ENCODE measurements at places on chromosomes 1 and 21. TPM values are rescaled to one million over a fixed set of nuclear protein-coding genes. Genes with fewer than 3 reads are reported as not detected.

Gene CCDC24
- total RNA-seq, result 5.1 TPM

Gene ZNF648
- not detected for total RNA-seq

Gene SH3D21
- 10.0 TPM for total RNA-seq

Gene CAMK1G
- 0.23 TPM for total RNA-seq

Gene FCGR2B
- total RNA-seq, result not detected

Gene CAMSAP2
- 32.9 TPM for total RNA-seq

Gene PRELP
- 10.8 TPM for total RNA-seq

Gene OR2L13
- total RNA-seq, result not detected

Gene SERPINC1
- 0.07 TPM for total RNA-seq

Gene OR2T33
- total RNA-seq, result not detected

Gene LCA5L
- total RNA-seq, result 2.2 TPM

Gene RUNX1
- total RNA-seq, result 48.6 TPM

Gene AIM2
- total RNA-seq, result not detected

Gene HIVEP3
- 2.1 TPM for total RNA-seq

Gene NEGR1
- total RNA-seq, result 15.7 TPM

Gene COL6A1
- total RNA-seq, result 1,943 TPM

Gene OR2G6
- total RNA-seq, result not detected

Gene CA6
- not detected for total RNA-seq

Gene NMNAT1
- total RNA-seq, result 18.9 TPM

Gene ACADM
- 23.8 TPM for total RNA-seq

Gene REN
- total RNA-seq, result not detected

Gene ZNF326
- total RNA-seq, result 6.4 TPM

Gene HHIPL2
- 0.23 TPM for total RNA-seq

Gene OR6K3
- not detected for total RNA-seq

Gene SMCP
- total RNA-seq, result not detected

Gene RXFP4
- total RNA-seq, result not detected

Gene LRRIQ3
- total RNA-seq, result 0.46 TPM

Gene GBP7
- total RNA-seq, result not detected

Gene FAM177B
- not detected for total RNA-seq

Gene HLX
- 4.9 TPM for total RNA-seq

Gene ZC3H12A
- total RNA-seq, result 26.5 TPM

Gene OR2L8
- not detected for total RNA-seq

Gene FNDC5
- 1.4 TPM for total RNA-seq

Gene PTGFRN
- 108 TPM for total RNA-seq

Gene ACTA1
- not detected for total RNA-seq

Gene GRHL3
- total RNA-seq, result 0.03 TPM

Gene SLC35A3
- total RNA-seq, result 34.9 TPM

Gene HCRTR1
- total RNA-seq, result not detected

Gene TTC22
- total RNA-seq, result not detected

Gene HAO2
- total RNA-seq, result not detected

Gene TRAF3IP3
- not detected for total RNA-seq

Gene FASLG
- not detected for total RNA-seq

Gene KCNN3
- 0.07 TPM for total RNA-seq

Gene C4BPA
- total RNA-seq, result not detected

Gene SYDE2
- 5.7 TPM for total RNA-seq

Gene CYP4A11
- total RNA-seq, result not detected

Gene SLC1A7
- 0.52 TPM for total RNA-seq

Gene ATP1A4
- not detected for total RNA-seq

All from smooth muscle cell of the pulmonary artery (primary cell).